ENCODE measurements at places on chromosomes 16 and 17.

GRCh38 chr16:86569701-86570447, 3.2 kb downstream of the FOXC2 start:
- DNase-seq: no peak

GRCh38 chr16:89096768-89097391, 3.2 kb downstream of the ACSF3 start:
- DNase-seq: no peak

DNA sequence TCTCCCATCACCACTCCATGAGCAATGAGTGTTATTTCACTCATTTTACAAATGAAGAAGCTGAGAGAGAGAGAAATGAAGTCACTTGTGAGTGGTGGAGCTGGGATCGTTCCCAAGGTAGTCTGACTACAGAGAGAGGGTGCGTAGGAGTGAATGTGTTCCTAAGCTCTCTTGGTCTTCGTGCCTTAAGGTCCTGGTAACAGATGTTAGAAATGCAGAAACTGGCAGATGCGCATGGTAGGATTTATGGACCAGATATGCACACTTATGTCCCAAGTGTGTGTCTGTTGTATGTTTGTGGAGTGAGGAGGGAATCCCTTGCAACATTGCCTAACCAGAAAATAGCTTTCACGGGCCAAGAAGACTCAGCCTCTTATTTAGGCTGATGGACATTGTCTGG, 93.2 kb upstream of the ZNF469 start:
- peak; percentile 31 for DNase-seq

DNA sequence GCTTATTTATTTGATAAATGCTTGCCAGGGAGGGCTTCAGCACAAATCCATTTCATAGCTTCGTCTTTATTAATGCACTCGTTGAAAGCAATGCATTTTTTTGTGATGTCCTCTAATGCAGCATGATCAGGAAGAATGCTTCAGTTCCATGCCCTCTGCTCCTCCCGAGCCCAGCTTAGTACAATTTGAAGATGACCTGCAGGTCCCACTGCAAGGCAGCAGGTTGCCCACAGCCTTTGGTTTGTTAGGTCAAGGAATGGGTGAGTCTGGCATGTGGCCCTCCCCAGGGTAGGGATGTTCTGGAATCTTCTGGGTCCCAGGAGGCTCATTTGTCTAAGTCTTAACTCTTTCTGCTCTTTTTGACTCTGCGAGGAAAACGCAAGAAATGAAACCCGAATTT, 49.4 kb upstream of the MARCHF10 start:
- DNase-seq: no peak

DNA sequence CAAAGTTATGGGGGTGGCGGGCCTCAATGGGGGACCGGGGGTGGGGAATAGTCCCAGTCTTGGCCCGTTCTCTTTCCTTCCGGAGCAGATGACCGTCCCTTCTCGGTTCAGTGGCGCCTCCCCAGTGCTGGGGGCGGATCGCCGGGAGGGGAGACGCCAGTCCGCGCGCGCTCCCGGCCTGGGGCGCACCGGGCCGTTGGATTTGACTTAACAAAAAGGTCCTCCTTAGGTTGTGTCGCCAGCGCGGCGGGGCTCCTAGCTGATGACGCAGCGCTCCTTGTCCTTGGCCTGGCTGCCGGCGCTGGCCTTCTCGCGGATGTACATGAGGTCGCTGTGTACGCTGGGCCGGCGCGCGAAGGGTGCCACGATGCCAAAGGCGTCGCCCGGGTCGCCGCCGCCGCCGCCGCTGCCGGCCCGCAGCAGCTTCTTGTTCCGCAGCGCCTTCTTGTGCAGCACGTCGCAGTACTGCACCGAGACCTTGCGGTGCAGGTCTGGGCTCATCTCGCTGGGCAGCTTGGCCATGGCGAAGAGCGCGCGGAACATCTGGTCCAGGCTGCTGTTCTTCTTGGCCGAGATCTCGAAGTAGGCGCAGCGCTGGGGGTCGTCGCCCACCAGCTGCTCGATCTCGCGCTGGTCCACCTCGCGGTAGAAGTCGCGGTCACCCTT, 1.2 kb downstream of the RASD1 start:
- peak; percentile 45 for DNase-seq

DNA sequence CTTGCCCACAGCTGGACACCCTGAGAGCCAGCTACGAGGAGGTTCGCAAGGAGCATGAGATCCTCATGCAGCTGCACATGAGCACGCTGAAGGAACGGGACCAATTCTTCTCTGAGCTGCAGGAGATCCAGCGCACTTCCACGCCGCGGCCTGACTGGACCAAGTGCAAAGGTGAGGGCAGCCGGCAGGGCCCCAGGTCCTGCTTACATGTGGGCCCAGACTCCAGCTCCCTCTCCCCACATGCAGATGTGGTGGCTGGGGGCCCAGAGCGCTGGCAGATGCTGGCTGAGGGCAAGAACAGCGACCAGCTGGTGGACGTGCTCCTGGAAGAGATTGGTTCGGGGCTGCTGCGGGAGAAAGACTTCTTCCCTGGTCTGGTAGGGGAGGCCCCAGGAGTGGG, 16.2 kb upstream of the THAP11 start:
- no peak for DNase-seq

DNA sequence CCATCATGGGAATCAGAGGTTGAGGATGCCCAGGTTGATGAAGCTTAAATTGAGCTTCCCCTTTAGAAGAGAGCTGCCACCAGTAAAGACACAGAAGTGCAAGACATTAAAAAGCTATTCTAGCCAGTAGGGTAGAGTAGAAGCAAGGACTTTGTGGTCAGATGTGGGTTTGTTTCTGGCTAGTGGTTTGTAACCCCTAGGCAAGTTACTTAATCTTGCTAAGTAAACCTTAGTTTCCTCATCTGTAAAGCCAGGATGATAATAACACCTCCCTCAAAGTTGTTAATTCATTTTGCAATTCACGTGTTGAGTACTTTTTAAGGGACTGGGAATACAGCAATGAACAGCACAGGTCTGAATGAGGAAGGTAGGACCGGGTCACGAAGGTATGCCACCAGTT, 3.6 kb downstream of the SNTB2 start:
- DNase-seq: no peak

Data from fibroblast of pulmonary artery (primary cell).